ENCODE measurements at places on chromosomes 6 and 20.

- DNase-seq: no peak
Measured at GRCh38 chr20:4435671-4436455, 285.8 kb upstream of the PRND start.

DNA sequence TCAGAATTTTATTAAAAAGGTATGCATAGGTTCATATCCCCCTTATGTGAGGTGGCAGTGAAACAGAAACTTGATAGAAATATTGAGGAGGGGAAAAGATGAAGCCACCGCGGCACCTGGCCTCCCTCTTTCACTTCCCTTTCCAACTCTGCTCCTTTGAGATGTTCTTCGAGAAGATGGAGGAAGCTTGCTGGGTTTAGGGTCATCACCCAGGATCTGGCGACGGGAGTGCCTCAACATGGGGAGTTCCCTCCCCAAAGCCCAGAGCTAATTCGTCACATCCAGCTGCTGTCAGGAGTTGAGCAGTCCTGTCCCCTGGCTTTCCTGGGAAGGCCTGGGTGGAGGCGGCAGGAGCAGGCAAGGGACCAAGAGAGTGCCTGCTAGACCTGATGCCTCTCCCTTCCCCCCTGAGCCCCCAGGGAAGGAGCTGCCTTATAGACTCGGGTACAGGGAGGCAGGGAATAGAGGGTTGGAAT is 29.1 kb downstream of the RREB1 start:
- DNase-seq: no peak

- no peak for DNase-seq
Measured at GRCh38 chr20:9440892-9441291, 73.5 kb upstream of the LAMP5 start.

GRCh38 chr6:134930463-134930862 is 19.4 kb downstream of the ALDH8A1 start:
- no peak for DNase-seq

DNA sequence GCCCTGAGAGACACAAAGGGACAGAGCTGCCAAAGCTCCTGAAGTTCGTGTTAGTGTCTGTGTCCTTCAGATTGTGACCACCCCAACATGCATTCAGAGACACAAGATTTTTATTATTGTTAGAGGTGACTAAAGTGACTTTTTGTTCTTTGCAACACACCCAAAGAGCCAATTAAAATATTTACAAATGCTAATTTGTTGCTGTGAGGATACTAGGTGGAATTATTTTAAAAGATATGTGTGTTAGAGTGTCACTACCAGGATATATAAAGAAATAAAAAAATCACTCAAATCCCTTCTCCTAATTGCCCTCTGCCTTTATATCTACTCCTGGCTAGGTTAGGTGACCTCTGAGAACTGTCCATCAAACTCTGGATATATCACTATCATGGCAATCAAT is 160.7 kb downstream of the GRIK2 start:
- DNase-seq: no peak

- DNase-seq: no peak
Measured at GRCh38 chr20:39700528-39700927, 738.4 kb downstream of the DHX35 start.

- DNase-seq: no peak
Measured at GRCh38 chr6:113221850-113222249, 635.3 kb upstream of the MARCKS start.

GRCh38 chr6:32983964-32984621 is 15.7 kb downstream of the BRD2 start:
- no peak for DNase-seq

GRCh38 chr20:35886537-35886936 is 67.8 kb downstream of the SCAND1 start:
- no peak for DNase-seq

GRCh38 chr6:157157258-157157657 is 166.1 kb downstream of the TMEM242 start:
- DNase-seq: no peak

GRCh38 chr20:43448748-43449535 is 8.8 kb upstream of the SRSF6 start:
- DNase-seq: peak; percentile 79

DNA sequence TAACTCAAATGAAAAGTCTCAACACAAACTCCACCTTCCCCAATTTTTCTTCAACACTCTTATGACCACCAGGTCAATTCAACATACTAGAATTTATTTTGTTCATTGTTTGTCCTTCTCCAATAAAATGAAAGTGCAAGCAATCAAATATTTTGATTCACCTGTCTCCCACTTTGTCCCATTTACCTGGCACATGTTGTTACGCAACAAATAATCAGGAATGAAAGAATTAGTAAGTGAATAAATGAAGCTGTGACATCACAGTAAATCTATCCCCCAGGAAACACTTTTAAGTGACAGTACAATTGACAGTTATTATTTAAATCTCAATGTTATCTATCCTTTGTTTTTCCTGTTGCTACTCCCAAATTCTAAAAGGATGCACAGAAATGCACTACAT is 393.7 kb upstream of the OPRM1 start:
- no peak for DNase-seq

- peak; percentile 34 for DNase-seq
Measured at GRCh38 chr6:38404900-38405556, 234.7 kb downstream of the BTBD9 start.

DNA sequence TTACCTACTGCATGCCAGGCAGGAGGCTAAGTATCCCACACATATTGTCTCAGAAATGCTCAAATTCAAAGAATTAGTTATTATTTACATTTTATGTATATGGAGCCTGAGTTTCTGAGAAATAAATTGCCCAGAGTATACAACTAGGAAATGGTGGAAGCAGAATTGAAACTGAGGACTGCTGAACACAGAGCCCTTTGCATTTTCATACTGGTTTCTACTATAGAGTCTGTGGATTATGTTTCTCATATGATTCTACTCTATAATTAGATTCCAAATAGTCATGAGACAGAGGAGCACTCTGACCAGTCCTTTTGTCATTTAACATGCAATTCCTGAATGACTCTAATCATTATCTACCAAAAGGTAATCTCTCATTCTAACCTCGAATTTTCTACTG is 254.3 kb downstream of the LMBRD1 start:
- DNase-seq: no peak

- no peak for DNase-seq
Measured at GRCh38 chr6:106421496-106421895, 61.0 kb downstream of the CRYBG1 start.

GRCh38 chr6:31945507-31946369 is at the start of gene CFB:
Gene CFB, plus strand, starts transcription at chr6:31946095. Its CDS starts 127 bp downstream, at chr6:31946222.
- DNase-seq: peak; percentile 67

- DNase-seq: no peak
Measured at GRCh38 chr6:136035378-136036070, 184.0 kb downstream of the PDE7B start.

GRCh38 chr6:119482850-119483285 is 133.3 kb upstream of the MAN1A1 start:
- DNase-seq: no peak

- no peak for DNase-seq
Measured at GRCh38 chr6:134217798-134218140, 100.1 kb downstream of the SGK1 start.

- no peak for DNase-seq
Measured at GRCh38 chr6:14921878-14922671, 323.8 kb upstream of the JARID2 start.

DNA sequence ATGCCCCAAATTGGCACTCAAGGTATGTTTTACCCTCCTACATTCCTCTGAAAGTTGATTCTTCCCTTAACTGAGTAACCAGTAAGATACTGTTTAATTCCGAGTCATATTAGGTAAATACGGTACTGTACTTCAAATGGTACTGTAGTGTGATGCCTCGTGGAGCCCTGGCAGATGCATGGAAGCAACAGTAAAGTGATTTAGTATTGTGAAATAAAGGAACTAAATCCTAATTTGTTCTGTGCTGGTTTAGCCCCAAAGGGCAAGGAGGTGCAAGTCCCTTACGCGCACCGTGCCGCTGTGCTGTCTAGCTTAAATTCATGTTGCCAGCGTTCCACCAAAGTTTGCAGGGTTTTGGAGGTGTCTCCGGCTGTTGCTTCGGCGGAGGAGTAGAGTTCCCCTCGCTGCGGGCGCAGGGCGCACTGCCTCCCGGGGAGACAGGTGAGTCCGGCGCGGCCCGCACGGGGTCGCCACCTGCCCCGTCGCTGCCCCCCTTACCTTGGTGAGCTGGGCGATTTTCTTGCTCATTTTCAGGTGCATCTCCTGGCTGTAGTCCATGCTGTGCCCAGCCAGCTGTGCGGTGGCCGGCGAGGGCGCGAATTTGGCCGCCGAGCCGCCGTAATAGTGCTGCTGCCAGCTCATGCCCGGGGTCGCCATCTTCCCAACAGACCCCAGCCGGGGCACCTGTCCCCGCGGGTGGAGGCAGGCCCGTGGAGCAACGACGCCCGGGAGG is 655 bp downstream of the FAM184A start:
- no peak for DNase-seq

GRCh38 chr6:66897576-66897975 is 1190.5 kb upstream of the EYS start:
- peak; percentile 11 for DNase-seq

GRCh38 chr20:17720755-17721154 is 21.0 kb downstream of the BANF2 start:
- DNase-seq: no peak

- DNase-seq: peak; percentile 60
Measured at GRCh38 chr6:13624871-13625288, 9.7 kb downstream of the NOL7 start.

DNA sequence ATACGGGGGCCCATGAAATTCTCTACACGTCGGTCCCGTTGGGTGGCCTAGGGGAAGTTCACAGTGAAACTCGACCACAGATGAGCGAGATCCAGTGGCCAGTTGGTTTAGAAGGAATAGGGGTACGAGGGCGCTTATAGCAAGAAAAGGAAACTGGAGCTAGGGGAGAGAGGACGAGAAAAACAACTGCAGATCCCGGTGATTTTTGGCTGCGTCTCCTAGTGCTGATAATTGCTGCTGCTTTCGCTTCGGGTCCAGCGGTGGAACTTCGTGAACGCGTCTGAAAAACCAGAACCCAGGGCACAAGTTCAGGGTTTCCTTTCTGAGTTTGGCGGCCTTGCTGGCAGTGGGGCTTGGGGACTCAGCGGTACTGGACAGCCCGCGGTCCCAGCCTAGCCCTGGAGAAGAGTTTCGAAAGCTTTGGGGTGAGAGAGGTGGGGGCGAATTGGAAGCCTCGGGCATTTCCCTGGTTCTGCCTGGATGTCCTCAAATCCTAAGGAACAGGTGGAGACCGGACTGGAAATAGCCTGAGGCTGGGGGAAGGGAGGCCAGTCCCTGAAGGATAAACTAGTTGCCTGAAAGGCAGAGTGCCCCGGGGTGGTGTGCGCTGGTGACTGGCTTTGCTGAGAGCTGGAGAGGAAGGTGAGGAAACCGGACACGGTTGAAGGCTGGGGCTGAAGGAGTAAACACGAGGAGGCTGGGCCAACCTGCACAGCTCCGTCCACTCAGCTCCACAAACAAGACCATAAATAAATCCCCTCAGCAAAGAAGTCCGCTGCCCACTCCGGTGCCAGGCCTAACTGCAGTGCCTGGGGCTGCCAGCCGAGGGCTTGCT is 793 bp downstream of the GMPR start:
- no peak for DNase-seq

- DNase-seq: no peak
Measured at GRCh38 chr20:8755340-8756118, 313.4 kb upstream of the PLCB4 start.

DNA sequence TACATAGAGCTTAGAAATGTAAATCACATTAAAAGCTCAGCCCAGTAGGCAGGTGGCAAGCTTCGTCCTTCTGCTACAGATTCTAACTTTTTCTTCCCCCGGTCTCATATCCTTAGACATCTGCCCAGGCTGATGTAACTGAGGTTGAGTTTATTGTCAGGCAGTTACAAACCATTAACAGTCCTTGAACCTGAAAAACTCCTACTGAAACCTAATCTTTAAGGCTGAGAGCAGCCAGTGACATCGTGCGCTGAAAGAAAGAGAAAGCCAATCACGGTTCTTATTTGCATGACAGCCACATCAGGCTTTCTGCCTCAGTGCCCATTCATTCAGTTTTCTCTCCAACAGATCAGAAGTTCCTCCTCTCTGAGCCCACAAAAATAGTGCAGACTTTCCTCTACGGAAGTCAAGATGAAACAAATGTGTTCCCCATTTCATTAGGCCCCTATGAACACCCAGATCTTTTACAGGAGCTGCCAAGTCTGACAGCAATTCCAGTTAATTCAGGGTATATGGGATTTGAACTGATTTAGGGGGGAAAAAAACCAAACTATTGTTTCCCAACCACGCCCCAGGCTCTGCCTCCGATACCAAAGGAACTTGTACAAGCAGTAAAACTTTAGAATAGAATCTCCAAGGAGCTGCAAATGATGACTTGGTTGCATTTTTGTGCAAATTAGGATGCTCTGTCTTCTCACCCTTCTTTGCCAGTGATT is at the start of gene NHSL1:
Gene NHSL1 (minus strand): TSS at position 192 of the 716 bp plus-strand sequence. CDS start 204 bp downstream, outside the sequence.
- DNase-seq: no peak

- DNase-seq: no peak
Measured at GRCh38 chr6:43835872-43836419, 65.9 kb downstream of the VEGFA start.

- DNase-seq: no peak
Measured at GRCh38 chr6:44851176-44851575, 463.7 kb downstream of the CDC5L start.

GRCh38 chr20:52318651-52319050 is 127.1 kb upstream of the ZFP64 start:
- no peak for DNase-seq

- no peak for DNase-seq
Measured at GRCh38 chr20:44442298-44443070, 33.2 kb upstream of the TTPAL start.

- no peak for DNase-seq
Measured at GRCh38 chr6:13581700-13582229, 7.4 kb downstream of the SIRT5 start.

- peak; percentile 74 for DNase-seq
Measured at GRCh38 chr6:126804332-126805064, 314.0 kb upstream of the RSPO3 start.

DNA sequence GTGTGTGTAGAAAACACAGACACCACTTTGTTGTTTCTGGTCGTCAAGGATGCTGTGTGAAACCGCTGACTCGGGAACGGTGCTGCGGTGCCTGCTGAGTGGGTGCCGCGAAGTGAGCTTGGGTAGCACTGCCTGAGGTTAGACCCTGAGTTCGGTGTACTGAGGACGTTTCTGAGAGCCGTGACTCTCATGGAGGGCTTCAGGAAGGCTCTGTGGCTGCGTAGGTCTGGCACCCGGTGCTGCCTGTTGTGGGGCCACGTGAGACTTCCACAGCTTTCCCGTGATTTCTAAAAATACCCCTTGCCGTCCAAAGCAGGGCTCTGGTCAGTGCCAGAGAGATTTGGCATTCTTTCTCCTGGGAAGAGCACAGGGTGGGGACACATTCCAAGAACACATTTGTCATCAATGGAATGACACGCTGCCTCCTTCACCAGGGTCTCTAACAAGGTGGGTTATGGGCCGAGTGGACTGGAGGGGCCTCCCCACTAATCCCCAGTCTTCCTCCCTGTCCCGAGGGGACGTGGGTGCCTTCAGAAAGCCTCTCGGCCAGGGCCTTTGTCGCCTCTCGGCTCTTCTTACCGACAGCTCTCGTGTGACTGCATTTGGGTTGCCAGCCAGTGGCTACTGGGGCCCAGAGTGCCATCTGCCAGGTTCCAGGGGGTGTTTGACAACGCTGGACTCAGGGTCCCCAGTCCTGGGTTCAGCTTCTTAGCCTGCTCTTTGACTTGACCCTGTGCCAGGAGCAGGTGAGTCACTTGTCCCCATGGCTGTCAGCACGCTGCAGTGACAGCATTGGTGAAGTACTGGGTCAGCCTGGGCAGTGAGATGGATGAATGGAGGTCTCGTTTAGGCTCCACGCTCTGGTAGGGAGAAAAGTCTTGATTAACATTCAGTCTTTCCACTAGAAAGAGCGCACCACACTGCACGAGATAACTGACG is 62.2 kb downstream of the SYNJ2 start:
- DNase-seq: peak; percentile 58

- no peak for DNase-seq
Measured at GRCh38 chr6:6729971-6730370, 141.5 kb downstream of the LY86 start.

Measured in HT-29 (cell line).